ENCODE measurements at places on chromosomes 7 and 10.
A peak's percentile ranks its signal among the peaks of the same experiment; 100 is the strongest.

GRCh38 chr10:94279835-94280709 is 82.7 kb downstream of the NOC3L start:
- peak; percentile 68 for ATAC-seq

- ATAC-seq: no peak
Observed at GRCh38 chr10:95214369-95214768, 20.3 kb downstream of the ACSM6 start.

DNA sequence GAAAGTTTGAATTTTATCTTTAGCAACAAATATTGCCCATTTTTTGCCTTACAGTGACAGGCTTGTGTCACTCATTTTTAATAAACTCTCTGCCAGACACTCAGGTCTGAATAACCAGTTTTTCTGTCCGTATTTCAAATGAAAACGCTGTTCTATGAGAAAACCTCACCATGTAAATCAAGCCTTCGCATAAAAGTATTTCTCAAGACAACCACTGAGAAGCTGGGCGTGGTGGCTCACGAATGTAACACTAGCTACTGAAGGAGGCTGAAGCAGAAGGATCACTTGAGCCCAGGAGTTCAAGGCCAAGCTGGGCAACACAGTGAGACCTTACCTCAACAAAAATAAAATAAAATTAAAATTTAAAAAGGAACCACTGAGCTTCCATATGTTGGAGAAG is 339.3 kb downstream of the PARD3 start:
- no peak for ATAC-seq

DNA sequence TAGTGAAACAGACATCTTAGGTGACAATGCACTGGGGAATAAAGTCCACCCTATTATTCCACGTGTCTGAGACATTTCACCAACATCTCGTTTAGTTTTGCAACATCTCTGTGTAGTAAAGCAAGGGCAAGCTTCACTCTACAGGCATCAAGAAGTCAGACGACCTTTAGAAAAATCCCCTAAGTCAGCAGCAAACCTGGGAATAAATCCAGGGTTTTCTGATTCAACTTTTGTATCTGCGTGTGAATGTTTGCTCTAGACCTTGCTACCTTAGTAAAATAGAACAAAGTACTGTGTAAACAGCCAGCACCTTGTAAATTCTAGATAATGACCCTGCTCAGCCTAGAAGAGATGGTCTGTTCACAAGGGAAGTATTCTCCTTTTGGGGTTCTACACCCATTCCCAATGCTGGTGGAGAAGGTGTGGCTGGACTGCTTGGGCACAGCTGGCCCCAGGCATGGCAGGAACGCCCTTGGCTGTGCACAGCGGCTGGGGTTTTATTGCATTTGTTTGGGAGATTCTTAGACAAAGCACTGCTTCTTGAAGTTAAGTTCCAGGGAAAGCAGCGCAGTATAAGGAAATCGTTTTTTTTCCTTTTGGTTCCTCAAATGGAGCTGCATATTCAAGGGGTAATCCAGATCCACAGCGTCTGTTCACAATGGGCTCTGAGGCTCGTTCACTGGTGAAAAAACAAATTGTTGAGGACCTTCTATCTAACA is 38.3 kb upstream of the GALNTL5 start:
- no peak for ATAC-seq

DNA sequence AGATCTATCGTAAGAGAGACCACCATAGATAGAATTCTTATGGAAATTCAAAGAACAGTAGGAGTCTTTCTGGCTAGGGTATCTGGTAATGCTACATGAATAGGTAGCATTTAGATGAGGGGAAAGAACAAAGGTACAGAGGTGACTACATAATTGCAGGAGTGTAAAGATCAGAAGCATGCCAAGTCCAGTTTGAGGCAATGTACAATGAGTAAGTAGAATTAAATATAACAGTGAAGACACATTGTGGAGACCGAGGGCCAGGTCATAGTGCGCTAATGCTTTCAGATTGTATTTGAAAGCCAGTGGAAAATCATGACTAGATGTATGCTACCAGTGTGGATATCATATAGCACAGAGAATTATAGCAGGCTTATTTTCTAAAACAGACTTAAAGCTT is 1611.6 kb upstream of the LRRTM3 start:
- no peak for ATAC-seq

- ATAC-seq: no peak
Observed at GRCh38 chr7:15836041-15836440, 149.6 kb upstream of the MEOX2 start.

GRCh38 chr7:128032605-128033235 is 1.5 kb upstream of the LRRC4 start:
- no peak for ATAC-seq

All from activated T-helper 17 cell treated with anti-CD3 and anti-CD28 coated beads, Interleukin-2, amount 50 U/mL, for 72 hours (primary cell).